ENCODE measurements at places on chromosomes 7 and 10.

DNA sequence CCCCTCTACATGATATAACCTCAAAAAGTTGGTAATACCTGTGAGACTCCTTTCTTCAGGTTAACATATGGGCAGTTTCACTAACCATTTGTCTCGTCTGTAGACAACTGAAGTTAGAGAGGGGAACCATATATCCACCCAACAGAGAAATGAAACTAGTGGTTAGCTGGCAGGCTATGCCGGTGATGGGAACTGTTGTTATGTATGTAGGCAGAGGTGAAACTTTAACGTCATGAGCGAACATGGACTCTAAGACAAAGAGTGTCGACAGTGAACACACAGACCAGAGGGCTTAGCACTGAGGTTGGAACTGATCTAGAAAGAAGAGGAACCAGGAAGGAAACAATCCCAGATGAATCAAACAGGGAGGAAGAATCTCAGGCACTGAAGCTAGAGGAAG is 112.4 kb downstream of the ELMO1 start:
- DNase-seq, result no peak

GRCh38 chr7:55770778-55771177 is 91.8 kb downstream of the SEPTIN14 start:
- DNase-seq, result no peak

GRCh38 chr10:101886521-101887312 is 43.1 kb upstream of the KCNIP2 start:
- DNase-seq, result no peak

- no peak for DNase-seq
These were observed 100.1 kb upstream of the UNC5B start for GRCh38 chr10:71112138-71112785.

- DNase-seq, result no peak
These were observed 256.9 kb downstream of the KCNMA1 start for GRCh38 chr10:77380723-77381122.

- DNase-seq, result no peak
These were observed 40.8 kb downstream of the ZNF467 start for GRCh38 chr7:149732611-149733010.

GRCh38 chr7:114759347-114760062 is 162.4 kb upstream of the MDFIC start:
- DNase-seq, result no peak

GRCh38 chr10:5981529-5981928 is 4.2 kb upstream of the IL15RA start:
- DNase-seq, result no peak

DNA sequence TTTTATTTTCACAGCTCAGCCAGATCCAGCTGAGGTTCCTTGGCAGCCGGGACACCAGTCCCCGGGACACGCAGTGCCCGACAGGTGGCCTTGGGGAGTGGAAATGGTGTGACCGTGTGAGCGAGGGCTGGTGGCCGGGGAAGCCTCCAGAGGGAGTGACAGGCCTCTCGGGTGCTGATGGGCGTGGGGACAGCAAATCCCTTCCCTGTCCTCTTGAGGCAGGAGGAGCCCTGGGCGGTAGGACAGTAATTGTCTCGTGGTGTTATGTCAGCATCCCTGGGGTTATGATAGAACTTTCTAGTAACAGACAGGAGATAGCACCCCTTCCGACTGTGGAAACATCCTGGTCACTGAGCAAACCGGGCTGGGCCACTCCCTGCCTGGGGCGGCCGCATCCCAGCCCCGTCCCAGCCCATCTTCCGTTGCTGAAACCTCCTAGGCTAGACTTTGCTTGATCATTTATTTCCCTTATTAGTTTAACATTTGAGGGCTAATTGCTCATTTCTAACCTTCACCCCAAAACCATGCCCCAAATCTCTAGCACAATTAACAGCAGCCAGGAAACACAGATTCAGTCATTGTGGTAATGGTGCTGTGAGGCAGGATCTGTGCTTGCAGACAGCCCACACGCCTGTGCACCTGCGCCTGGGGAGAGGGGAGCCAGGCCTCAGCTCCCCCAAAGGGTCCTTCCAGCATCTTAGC is 63.3 kb downstream of the ELFN1 start:
- no peak for DNase-seq

GRCh38 chr10:1724921-1725488 is 12.3 kb downstream of the ADARB2 start:
- DNase-seq, result no peak

DNA sequence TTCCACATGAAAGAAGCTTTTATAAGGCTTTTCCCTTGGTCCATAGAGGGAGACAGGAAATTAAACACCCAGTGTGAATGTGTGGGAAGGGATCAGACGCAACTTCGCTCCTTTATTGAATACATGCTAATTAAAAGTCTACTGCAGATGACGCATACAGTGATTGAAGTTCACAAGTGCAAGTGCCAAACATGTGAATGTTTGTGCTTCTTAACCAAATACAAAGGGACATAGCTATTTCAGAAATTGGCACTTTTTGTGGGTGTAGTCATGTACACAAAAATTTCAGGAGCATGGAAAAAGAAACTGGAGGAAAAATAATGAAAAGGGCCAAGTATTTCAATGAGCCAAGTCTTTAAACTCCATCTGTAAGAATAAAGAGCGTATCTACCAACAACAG is 283.7 kb downstream of the SKAP2 start:
- DNase-seq, result no peak

DNA sequence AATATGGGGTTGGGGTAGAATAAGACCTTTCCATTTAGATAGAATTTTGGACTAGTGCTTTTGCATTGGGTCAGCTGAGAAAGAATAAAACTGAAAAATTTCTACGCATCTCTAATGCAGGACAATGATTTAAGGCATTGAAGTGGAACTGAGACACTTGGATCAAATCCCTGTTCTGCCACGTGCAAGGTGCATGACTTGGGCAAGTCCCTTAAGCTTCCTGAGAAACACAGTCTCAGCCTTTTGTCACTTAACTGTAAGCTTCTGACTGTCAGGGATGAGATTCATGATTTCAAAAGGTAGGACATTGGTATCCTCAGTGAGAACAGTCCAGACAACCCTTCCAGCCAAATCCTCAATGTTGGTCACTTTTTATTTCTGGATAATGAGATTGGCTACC is 59.2 kb downstream of the ENTPD1 start:
- no peak for DNase-seq

DNA sequence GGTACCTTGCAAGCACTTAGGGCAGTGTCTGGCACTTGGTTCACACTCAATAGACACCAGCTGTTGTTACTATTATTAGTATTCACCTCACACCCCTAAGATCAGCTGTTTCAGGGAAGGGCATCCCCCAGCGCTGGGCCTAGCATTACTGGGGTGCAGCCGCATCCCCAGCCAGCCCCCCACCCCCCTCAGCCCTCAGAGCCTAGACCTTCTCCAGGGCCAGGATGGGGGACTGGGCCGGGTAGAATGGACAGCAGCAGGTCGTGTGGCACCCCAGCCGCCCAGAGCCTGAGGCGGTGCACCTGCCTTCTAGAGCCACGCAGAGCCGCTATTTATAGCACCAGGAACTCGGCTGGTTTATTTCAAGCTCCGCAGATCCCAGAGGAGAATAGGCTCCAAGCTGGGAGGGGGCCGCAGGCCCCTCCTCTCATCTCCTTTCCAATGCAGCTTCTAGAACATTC is 60.5 kb downstream of the GTF2IRD1 start:
- no peak for DNase-seq

DNA sequence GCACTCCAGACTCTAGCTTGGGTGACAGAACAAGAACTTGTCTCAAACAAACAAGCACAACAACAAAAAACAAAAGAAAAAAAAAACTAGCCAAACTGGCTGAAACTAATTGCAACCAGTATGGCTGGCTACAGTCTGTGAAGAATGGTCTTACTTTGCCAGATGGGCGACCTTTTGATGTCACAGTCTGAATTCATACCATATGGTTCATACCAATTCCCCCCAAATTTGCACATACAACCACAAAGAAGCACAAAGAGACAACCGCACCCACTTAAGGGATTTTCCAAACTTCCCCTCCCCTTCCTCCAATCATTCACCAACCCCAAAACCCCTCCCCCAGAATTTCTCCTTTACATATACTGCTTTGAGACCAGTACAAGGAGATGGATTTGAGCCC is 114.2 kb downstream of the SPAG6 start:
- DNase-seq, result no peak

- no peak for DNase-seq
These were observed 963.3 kb downstream of the LRMDA start for GRCh38 chr10:76394707-76395042.

GRCh38 chr10:78405736-78406135 is 372.1 kb downstream of the RPS24 start:
- no peak for DNase-seq

DNA sequence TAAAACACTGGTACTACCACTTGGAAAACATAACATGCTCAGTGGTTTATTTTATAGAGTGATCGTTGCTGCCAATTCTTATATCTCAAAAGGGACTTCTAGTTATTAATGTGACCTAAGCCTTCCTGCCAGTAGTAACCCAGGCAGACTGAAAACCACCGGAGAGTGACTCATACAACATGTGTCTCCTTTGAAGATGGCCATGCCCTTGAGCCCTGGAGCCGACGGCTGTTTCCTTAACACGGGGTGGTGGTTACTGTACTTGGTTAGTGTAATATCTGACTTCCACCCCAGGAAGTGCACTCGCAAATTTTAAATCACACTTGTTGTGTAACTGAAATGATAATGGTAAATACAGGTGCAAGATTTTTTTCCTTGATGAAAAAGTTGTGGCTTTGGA is 30.5 kb downstream of the JAKMIP3 start:
- DNase-seq, result no peak

GRCh38 chr7:47510192-47510591 is 71.7 kb downstream of the TNS3 start:
- no peak for DNase-seq

GRCh38 chr7:78095549-78095948 is 297.0 kb downstream of the PHTF2 start:
- DNase-seq, result no peak

GRCh38 chr10:113997428-113997827 is 46.2 kb upstream of the ADRB1 start:
- no peak for DNase-seq

DNA sequence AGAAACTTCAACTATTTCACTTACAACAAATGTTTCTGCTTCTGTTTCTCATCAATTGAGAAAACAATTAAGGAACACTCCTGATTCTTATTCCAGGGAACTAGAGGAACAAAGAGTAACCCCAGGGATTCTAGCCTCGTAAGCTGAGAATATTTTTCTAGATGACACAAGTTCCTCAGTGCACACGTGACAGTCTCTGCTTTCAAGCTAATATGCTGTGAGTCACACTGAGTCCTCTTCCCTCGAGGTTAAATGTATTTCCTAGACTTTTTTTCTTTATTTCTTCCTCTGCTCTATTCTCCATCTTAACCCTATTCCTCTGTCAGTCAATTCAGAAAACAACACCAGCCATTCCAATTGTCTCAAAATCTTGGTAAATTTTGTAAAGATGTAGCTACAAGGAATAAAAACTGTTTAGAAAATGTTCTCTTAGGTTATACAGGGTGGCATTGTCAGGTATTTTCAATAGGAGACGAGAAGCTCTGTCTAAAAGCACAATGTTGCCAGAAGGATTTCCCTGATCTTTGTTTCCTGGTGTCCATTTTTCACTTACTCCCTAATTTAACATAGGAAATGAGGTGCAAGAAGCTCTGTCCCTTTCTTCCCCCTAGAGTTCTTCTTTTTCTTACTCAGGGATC is 5.8 kb upstream of the C1GALT1 start:
- DNase-seq, result no peak

- DNase-seq, result no peak
These were observed 181.8 kb downstream of the GLI3 start for GRCh38 chr7:42055171-42055570.

GRCh38 chr10:10617686-10618085 is 400.0 kb upstream of the CELF2 start:
- DNase-seq, result no peak

DNA sequence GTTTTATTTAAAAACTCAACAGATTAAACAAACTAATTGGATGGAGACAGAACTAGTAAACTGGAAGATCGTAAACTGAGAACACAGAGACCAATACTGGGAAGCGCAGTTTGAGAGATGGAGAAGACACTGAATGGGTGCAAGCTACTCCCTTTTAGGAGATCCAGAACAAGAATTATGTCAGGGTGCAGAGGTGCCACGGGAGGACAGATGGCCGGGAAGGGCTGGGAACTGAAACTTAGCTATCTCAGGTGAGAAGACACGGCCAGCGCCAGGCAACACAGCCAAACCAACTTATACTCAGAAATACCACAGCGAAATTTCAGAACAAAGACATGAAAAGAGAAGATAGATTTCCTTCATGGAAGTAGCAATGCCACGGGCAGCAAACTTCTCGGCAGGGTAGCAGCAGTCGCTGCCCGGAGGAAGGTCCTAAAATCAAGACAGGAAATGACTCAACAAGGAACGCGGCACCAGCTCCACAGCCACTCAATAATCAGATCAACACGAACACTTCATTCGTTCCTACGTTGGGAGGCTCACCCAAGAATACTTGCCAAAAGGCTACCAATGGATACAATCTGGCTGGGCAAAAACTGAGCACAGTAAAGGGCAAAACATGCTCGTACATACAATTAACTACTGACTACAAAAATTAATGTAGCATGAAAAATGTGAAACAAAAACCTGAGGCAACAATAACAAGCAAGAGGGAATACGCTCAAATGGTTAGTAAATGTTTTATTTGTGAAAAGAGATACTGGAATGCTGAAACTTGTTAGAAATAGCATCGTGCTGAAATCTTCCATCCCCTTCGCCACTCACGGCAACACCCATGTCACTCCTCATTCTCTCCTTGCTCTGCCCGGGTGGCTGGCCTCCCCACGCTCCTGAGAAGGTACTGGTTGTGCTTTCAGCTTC is 2.2 kb upstream of the LRRC27 start:
- DNase-seq, result no peak

DNA sequence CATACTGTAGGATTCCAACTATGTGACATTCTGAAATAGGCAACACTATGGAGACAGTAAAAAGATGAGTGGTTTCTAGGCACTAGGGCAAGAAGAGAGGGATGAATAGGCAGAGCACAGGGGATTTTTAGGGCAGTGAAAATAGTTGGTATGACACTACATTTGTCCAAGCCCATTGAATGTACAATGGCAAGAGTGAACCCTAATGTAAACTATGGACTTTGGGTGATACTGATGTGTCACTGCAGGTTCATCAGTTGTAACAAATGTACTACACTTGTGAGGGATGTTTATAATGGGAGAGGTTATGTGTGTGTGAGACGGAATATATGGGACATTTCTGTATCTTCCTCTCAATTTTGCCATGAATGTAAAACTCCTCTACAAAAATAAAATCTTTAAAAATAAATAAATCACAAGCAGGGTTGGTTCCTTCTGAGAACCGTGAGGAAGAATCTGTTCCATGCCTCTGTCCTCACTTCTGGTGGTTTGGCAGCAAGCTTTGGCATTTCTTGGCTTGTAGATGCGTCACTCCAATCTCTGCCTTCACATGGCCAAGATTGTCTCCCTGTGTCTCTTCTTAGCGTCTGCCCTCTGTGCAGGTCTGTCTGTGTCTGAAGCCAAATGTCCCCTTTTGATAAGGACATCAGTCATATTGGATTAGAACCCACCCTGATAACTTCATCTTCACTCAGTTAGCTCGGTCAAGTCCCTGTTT is 83.1 kb upstream of the AGBL3 start:
- no peak for DNase-seq

All from T follicular helper cell (primary cell).